ENCODE measurements at places on chromosomes 16 and 17. TPM values are rescaled to one million over a fixed set of nuclear protein-coding genes. Genes with fewer than 3 reads are reported as not detected.

- DNase-seq: peak; percentile 83
Measured at GRCh38 chr17:80260069-80260535, 550 bp upstream of the RNF213 start.

Gene HAGHL
- 1.0 TPM for total RNA-seq

Gene ADAP2
- total RNA-seq: 13.3 TPM

DNA sequence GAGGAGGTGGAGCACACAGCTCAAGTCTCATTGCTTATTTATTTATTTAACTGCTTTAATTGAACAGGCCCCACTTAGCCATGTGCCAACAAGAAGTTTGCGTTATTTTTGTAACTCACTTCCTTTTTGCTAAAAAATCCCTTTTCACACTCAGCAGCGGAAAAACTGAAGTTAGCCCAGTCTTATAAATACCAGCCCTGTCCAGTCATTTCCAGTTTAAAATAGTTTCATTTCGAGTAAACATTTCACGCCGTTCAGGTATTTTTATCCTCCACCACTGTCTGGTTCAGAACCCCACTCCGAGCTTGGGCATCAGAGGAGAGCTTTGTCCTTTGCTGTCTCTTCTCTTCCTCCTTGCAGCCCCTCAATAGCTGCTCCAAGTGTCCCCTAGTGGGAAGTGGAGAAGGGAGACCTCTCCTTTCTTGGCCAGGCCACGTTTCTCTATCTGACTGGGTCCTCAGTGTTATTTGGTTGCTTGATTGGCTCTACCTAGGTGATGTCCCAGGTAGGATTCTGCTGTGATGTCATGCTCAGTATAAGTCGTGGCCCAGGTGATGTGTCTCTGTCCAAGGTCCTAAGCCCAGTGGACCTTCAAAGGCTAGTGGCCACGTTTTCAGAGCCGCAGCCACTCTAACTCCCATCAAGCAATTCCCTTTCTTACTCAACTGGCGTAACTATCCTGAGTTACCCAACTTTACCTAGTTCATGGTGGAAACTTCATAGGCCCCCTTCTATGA lies 53.0 kb upstream of the GAS7 start:
- DNase-seq: no peak

Gene KRT23
- total RNA-seq: 0.83 TPM

DNA sequence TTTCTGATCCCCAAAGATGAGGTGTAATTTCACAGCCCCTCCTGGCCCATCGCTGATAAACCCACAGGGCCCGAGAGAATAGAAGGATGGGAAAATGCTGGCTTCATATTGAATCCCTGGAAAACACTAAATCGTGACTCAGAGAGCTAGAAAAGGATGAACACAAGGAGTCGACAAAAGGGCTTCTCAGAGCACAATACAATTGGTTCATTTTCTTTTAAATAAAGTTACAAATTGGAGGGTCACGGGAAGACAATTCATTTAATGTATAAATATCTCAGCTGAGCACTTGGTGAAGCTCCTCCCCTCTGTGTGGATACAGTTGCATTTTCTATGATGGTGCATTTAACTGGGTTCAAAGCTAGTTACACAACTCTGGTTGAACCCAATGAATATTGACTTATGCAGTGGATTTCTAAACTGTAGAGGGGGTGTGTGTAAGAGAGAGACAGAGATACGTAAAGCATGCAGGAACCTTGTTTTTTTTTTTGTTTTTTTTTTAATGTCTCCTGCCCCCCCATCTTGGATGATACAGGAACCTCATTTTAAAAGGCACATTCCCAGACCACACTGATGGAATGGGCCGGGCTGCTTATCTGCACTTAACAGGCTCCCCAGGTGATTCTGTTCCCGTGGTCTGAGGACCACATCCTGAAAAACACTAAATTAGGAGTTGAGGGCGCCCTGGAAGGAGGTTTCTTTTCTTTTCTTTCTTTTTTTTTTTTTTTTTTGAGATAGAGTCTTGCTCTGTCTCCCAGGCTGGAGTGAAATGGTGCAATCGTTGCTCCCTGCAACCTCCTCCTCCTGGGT lies 14.1 kb downstream of the TTYH2 start:
- DNase-seq: no peak

GRCh38 chr16:15907863-15908478 lies 19.6 kb upstream of the CEP20 start:
- no peak for DNase-seq

- DNase-seq: no peak
Measured at GRCh38 chr16:68073902-68074760, 11.0 kb upstream of the NFATC3 start.

DNA sequence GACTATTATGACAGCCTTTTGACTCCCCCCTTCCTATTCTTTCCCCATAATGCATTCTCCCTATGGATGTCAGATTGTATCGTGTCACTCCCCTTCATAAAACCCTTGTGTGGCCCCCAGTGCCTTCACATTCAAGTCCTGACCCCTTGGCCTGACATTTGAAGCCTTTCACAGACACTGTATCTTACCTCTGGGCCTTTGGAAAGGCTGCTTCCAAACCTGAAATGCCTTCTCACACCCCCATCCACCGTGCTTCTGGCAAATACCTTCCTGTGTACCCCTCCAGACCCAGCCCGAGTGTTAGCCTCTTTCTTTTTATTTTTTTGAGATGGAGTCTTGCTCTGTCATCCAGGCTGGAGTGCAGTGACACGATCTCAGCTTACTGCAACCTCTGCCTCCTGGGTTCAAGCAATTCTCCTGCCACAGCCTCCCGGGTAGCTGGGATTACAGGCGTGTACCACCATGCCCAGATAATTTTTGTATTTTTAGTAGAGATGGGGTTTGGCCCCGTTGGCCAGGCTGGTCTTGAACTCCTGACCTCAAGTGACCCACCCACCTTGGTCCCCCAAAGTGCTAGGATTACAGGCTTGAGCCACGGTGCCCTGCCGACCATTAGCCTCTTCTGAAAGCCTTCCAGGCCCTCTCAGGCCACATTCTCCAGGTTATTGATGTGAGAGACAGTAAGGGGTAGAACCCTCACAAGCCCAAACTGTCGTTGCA lies 2.1 kb downstream of the ARMC5 start:
- DNase-seq: no peak

DNA sequence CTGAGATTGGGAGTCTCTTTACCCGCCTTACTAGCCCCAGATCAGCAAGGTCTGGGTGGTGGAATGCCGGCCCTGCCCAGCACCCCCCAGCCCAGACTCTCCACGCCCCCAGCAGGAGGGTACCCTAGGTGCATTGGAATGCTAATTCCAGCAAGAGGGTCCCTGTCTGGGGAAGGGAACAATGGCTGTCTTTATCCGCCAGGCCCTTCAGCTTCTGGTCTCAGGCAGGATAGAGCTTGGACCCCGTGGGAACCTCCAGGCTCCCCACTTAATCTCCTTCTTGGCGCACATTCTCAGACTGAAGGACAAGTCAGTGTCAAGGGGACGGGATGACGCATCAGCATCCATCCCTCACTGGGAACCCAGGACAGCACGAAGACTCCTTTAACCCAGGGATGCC lies 85.1 kb downstream of the LITAF start:
- no peak for DNase-seq

Gene TM4SF5
- total RNA-seq: not detected

- DNase-seq: peak; percentile 90
Measured at GRCh38 chr16:4032768-4033167, 83.5 kb downstream of the ADCY9 start.

Gene HLF
- total RNA-seq: 2.2 TPM

GRCh38 chr17:74241431-74241830 lies 28.1 kb downstream of the TTYH2 start:
- DNase-seq: no peak

GRCh38 chr16:87344931-87345631 lies 27.9 kb upstream of the C16orf95 start:
- no peak for DNase-seq

- DNase-seq: no peak
Measured at GRCh38 chr17:50424246-50424995, 1.6 kb upstream of the ACSF2 start.

GRCh38 chr17:27577884-27578717 lies 52.9 kb upstream of the LGALS9 start:
- DNase-seq: peak; percentile 81

Measured in pancreas (tissue), 10 donors.